NCI-H1417 (cell line): ENCODE measurements at places on chromosomes 4 and X.

- no peak for DNase-seq
These were observed 9.3 kb downstream of the NKX1-1 start for GRCh38 chr4:1396806-1397455.

- no peak for DNase-seq
These were observed 86.8 kb downstream of the PDGFRA start for GRCh38 chr4:54315561-54316538.

GRCh38 chrX:49656533-49656932 lies 39.3 kb downstream of the PAGE1 start:
- DNase-seq: no peak

GRCh38 chrX:47634871-47635575 lies 5.3 kb upstream of the CFP start:
- no peak for DNase-seq

GRCh38 chrX:39381422-39381821 lies 580.2 kb downstream of the MID1IP1 start:
- no peak for DNase-seq

DNA sequence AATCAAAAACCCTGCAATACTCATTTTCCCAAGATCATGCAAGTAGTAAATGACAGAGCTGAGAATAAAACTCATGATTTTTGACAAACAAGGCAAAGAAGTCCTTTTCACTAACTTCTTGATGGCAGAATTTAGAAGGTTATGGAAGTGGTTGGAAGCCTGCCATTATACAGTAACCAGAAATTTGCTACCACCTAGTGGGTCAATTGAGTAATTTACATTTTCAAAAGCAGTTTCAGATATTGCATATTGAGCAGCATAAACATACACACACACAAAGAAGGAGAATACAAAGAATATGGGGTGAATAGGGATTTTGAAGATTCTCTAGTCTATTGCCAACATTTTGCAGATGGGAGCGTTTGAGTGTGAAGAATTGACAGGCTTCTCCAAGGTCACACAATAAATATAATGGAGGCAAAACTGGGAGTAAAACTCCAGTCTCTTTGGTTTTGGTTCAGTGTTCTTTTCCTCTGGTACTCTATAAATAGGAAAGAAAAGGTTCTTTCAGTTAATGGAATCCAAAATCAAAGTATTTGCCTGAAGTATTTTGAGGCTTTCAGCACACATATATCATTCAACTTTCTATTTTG lies 70.2 kb downstream of the GC start:
- DNase-seq: peak; percentile 17

DNA sequence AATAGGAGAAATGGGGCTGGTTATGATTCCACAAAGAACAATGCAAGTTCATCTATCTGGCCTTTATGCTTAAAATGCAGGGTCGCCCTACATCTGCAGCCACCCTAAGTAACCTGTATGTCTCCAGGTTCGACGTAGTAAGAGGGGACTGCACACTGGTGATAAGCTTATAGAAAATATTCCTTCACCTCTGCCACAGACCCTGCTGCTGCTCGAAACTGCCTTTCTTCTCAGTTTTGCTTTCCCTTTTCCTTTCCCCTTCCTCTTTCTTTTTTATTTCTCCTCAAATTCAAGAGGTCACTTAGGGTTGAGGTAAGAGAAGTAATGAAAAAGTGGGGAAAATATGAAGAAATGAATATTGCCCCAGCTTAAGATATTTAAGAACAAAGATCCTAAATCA lies 123.5 kb downstream of the DCHS2 start:
- no peak for DNase-seq

DNA sequence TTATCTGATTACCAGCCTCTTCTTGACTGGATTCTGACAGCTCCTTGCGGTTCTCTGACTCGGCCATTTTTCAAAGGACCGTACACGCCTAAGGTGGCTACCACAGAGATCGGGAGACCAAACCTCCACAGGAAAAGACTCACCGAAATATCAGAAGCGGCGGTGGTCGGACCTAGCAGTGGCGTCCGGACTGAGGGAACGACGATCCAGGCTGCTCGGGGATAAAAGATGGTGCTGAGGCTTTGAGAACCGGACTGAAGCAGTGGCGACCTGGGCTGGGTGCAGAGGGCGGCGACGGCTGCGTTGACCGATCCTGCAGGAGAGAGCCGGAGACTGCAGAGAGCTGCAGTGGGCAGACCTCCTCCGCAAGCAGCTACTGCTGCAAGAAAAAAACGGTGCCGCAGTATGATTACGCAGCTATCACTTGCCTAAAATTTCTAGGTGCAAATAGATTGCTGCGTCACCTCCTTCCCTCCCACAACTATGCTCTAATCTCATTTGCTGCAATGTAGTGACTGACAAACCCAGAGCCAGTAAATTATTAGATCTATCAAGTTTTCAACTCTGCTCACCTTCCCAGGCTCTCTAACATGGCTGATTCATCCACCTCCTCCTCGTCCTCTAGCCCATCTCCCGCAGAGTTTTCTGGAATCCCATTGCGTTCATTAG lies at the start of gene NAP1L2:
Gene NAP1L2, minus strand, starts transcription at position 426 of the 669 bp plus-strand sequence. Its CDS starts 359 bp downstream, at position 67.
- DNase-seq: no peak

- no peak for DNase-seq
These were observed 103.2 kb downstream of the ANXA3 start for GRCh38 chr4:78654807-78655206.

GRCh38 chr4:3765271-3766035 lies 732 bp upstream of the ADRA2C start:
- DNase-seq: no peak

DNA sequence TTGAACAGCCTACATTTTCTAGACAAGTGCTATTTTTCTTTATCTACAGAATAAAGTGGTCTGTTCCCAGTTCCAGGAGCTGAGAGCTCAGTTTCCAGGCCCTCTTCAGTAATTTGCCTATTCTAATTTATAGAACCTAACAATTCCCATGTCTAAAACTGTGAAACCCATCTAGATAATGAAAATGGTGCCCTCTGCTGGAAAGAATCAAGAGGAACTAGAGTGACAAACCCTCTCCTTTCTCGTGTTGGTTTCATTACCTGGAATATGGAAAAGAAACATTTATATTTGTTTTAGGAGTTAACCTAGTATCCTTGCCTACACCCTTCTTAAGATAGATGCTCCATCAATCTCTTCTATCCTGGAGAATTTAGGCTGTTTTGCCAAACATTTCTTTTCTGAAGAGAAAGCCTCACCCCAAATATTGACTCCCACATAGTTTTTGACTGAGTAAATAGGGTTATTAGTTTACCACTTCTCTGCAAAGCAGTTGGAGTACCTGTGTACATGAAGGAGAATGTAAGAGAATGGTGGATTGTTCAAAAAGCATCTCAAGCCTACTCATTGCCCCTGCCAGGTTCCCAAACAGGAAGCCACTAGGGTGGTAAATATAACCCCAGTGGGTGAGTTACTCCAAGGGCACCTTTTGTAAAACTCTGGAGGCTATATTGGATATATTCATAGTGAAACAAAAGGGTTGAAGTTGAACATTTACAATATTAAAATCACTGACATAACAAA lies 121.6 kb downstream of the RASL11B start:
- DNase-seq: peak; percentile 85

DNA sequence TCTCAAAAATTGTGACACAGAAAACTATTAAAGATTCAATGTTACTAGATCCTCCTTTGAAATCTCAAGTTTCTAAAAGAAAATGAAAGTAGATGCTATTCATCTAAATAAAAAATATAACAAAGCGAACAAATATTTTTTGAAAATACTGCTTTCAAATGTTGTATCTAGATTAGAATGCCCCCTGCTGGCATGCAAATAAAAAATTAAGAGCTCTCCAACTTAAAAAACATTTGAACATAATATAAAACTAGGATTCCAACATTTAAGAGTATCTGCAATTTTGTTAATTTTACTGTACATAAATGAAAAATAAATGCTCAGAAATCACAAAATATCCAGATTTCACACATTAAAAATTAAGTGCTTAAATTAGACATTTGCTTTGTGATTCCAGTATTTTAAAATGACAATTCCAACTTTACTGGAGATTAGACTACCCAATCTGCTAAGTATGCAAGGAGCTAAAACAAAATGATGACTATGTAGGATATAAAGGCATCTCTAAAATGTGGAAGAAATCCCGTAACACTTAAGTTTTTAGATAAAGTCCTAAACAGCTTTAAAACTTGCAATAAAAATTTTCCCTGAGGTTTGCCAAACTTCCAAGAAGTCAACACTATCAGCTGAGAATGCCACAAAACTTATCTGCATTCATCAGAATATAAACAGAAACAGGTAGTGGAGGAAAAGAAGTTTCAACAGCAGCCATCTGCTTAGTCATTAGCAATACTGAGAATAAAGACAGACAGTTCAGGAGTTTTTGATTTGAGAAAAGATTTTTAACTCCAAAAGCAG lies 32.7 kb downstream of the DHX15 start:
- no peak for DNase-seq

GRCh38 chr4:21976166-21976565 lies 27.6 kb upstream of the KCNIP4 start:
- no peak for DNase-seq

DNA sequence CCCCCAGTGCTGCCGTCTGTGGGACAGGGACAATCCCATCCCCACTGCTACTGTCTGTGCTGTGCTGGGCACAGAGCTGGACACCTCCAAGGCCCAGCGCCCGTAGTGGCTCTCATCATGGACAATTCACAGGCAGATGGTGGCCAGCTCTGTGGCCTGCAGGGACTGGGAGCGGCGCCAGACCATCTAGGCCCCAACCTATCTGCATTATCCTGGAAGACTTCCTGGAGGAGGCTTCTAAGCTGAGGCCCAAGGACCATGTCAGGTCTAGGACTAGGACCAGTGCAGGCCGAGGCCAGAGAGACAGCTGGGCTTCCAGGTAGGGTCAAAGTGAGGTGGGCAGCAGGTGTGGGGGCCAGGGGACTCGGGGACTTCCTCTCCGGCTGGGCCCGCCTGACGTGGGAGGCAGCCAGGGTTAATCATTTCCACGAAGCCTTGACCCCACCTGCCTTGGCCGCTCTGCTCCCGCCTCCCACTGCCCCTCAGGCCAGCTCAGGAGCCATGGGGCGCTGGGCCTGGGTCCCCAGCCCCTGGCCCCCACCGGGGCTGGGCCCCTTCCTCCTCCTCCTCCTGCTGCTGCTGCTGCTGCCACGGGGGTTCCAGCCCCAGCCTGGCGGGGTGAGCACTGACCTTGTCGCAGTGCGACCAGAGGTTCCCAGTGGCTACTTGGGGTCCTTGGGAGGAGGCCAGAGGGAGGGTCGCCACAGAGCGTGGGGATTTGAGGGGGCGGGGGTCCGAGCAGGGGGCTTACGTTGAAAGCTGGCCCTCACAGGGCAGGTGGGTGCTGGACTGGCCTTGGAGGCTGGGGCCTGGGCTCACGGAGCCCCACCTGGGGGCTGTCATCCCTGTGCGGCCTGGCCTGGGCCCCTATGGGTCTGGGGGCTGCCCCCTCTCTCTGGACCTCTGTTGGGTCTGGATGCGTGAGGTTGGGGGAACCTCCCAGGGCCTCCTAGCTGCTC lies at the start of gene HGFAC:
Gene HGFAC, plus strand, starts transcription at position 468 of the 959 bp plus-strand sequence. Its CDS starts 34 bp downstream, at position 502.
- no peak for DNase-seq

- DNase-seq: peak; percentile 12
These were observed 994.0 kb downstream of the ARAP2 start for GRCh38 chr4:35250331-35250730.

GRCh38 chrX:18354369-18355223 lies at the start of gene SCML2:
Gene SCML2, minus strand, starts transcription at chrX:18354688. Its CDS starts 20,617 bp downstream, at chrX:18334071.
- peak; percentile 84 for DNase-seq

- no peak for DNase-seq
These were observed 99.4 kb upstream of the RASGEF1B start for GRCh38 chr4:81571105-81571504.

GRCh38 chrX:104430742-104431119 lies 135.3 kb upstream of the IL1RAPL2 start:
- DNase-seq: no peak

GRCh38 chrX:114619874-114620273 lies 36.0 kb downstream of the HTR2C start:
- peak; percentile 28 for DNase-seq

DNA sequence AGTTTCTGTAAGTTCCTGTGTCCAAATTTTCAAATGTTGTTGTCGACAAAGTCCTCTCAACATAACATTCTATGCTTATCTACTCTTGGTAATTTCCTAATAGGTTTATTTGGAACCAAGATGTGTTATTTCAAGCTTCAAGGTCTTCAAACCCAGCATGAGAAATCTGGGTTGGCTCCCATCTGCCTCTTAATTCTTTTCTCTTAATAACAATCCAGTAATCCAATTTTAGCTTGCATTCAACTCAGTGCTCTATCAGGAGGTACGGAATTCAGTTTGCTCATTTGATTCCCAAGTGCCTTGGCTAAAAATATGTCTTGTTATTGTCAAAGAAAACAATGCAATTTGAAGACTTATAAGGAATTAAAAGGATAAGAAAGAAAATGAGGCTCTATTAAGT lies 235.5 kb upstream of the MID1 start:
- no peak for DNase-seq

GRCh38 chr4:77712675-77713074 lies 106.5 kb downstream of the CNOT6L start:
- DNase-seq: no peak
